NCI-H82 (cell line): ENCODE measurements at places on chromosomes 3 and 15.
A peak's percentile ranks its signal among the peaks of the same experiment; 100 is the strongest.

DNA sequence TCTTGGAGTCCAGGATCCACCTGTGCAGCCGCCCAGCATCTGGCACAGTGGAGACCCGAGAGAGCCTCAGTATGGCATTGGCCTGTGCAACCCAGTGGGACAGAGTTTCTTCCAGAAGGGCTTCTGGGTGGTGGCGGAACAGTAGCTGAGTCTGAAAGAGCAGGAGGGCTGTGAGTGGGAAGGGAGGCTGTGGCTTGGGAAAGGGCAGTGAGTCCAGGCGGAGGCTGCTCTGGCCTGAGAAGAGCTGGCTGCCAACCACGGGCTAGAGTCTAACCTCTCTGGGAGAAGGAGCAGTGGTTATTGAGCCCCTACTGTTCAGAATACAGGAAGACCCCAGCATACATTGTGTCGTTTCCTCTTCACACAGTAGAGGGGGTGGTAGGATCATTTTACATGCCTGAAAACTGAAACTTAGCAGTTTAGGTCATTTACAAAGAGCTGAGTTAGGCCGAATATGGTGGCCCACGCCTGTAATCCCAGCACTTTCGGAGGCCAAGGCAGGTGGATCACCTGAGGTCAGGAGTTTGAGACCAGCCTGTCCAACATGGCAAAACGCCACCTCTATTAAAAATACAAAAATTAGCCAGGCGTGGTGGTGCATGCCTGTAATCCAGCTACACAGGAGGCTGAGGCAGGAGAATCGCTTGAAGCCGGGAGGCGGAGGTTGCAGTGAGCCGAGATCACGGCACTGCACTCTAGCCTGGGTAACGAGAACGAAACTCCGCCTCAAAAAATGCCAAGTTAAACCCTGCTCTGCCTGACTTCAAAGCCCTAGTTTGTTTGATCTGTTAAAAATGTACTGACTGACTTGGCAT is 3.2 kb downstream of the AEN start:
- peak; percentile 10 for DNase-seq

DNA sequence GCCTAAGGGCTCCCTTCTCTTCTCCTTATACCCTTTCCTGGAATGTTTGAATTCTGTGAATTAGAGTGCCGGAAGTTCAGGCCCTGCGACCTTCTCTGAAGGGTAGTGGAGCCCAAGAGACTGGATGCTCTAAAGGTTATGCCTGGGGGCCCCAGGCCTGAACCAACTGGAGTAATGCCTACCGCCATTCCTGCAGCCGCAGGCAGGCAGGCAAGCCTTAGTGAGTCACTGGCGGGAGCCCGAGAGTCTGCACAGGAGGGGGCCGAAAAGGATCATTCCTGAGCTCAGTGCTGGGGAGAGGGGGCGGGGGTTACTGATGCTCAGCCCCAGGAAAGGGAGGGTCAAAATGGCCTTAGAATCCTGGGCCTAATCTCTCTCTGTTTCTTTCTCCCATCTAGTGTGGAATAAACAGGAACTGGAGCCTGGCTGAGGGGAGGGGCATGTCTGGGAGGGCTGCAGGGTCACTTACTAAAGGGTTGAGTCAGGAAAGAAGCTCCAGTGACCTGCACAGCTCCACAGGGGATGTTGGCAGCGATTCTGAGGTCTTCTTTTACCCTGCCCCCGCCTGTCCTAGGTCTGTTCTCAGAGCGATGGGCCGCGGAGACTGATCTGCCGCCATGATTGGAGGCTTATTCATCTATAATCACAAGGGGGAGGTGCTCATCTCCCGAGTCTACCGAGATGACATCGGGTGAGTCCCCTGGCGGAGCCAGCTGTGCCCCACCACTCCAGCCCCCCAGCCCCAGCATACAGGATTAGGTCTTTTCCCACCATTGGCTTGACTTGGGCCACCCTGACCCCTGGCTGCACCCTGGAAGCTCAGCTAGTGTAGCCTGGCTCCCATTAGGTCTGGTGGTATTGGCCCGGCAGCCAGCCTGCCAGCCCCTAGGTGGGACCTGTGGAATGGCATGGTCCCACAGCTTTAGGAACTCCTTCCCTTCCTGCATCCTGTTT is 2.0 kb downstream of the AP2M1 start:
- peak; percentile 96 for DNase-seq

DNA sequence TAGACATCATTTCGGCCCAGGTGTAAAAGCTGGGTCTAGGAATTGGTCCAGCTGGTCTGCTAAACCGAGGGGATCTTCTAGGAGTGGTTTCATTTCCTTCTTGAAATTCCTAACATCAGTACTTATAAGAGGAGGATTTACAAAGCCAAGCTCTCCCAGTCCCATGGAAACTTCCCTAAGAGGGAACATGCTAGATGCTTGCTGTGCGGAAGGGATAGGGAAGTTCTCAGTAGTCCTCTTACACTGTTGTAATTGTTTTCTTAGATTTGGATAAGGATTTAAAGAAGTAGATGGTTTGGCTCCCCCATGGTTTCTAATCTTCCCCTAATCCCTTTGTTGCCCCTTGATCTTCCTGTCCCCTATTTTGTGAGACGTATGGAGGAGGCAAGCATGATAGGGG is 89.7 kb upstream of the XCR1 start:
- no peak for DNase-seq

DNA sequence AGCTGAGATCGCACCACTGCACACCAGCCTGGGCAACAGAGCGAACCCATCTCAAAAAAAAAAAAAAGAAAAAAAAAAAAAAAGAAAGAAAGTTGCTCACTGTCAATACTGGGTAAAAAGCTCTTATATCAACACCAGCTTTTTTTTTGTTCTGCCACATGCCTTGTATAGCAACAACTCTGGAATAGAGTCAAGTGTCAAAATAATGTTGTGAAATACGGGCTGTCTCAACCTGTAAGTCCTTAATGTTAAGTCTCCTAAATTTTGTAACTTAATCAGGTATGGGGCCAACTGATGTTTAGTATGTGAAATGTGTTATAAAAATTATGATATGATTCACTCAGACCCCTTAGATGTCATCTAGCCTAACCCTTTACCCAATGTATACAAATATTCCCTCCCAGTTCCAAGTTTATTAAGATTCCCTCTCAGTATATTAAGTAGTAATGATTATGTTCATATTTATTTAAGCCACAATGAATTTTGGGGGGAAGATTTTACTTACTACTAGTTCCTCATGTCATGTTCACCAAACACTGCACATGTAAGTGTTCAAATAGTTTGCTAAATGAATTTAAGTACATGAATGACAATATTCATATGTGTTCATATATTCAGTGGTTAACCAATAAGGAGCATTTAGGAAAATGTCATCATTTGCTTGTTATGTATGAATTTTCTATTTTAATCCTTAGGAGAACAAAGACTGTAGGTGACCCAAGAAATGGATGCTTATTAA is 52.2 kb downstream of the GPR160 start:
- no peak for DNase-seq

DNA sequence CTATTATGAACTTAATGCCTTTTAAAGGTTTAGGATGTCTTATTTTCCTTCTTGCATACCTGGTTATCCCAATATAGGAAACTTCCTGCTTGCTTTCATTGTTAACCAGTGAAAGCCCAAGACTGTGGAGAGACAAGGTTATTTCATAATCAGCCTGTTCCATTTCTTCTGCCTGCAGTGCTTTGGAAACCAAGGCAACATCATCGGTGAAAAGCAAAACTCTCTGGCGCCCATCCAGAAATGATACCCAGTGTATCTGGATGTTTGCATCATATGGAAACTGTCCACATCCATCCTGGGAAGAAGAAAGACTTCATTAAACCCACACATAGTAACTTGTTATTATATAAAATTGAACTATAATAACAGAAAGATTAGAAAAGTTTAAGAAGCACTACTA is 170.1 kb downstream of the VPS13C start:
- DNase-seq: no peak

DNA sequence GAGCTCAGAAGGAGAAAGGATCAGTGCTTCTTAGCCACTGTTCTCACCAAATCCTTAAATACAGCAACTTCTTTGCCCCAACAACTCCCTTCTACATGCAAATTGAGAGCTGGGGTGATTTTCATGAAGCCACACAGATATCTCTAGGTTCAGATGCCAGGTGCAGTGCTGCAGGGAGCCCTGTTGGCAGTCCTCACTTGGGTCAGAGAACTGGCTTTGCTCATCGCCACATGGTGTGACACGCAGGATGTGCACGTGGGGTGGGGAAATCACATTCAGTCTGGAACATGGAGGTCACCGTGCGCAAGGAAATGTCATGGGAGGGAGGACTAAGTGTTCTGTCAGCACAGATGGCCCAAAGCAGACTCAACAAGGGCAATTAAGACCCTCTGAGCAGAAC is 103.8 kb downstream of the WDR76 start:
- DNase-seq: no peak

GRCh38 chr3:67030785-67031740 is 33.0 kb downstream of the KBTBD8 start:
- no peak for DNase-seq

DNA sequence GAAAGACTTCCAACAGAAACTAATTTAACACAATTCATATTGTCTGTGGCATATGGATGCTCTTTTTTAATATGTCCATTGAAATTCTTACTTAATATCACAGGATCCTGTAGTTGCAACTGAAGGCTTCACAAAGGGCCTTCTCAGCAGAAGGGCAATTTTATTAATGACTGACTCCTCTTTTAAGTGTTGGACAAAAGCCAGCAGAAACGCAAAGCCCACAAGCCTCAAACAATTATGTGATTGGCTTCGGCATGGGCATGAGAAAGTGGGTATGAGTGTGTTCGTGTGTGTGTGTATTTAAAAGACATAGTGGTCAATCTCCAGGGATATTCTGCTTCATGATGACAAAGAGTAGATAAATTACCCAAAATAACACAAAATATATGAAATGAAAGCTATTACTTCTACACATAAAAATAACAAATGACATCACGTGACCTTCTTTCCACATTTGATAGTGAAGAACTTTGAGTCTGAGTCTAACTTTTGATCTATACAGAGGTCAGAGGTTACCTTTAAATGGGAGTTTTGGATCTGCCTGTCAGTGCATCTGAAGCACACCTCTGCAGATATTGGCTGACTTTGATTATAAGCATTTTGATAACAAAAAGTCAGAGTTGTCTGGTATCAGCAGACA is 496.9 kb downstream of the CADM2 start:
- peak; percentile 20 for DNase-seq

DNA sequence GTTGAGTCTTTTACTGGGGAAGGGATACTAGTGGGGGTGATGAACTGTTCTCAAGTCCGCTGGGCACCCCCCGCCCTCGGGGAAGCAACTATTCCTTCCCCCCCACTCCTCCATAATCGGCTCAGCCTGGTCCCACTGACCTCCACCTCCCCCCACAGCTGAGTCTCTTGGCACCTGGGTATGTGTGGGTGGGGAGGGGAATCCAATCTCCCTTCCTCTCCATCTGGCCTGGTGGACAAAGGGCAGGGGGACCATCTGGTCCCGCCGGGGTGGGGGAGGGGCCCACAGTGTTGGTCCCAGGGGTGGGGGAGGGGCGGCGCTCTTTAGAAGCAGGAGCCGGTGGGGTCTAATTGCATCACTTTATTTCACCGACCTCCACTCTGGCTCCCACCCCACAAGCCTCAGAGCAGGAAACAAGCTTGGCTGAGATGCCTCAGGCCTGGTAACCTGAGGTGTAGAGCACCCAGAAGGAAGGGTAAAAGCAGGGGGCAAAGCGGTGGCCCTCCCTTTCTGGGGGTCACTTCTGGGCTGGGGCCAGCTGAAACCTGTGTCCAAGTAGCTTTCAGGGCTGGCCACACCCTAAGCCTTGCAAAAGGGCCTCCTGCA is 1.0 kb upstream of the PCBP4 start:
- DNase-seq: peak; percentile 99

DNA sequence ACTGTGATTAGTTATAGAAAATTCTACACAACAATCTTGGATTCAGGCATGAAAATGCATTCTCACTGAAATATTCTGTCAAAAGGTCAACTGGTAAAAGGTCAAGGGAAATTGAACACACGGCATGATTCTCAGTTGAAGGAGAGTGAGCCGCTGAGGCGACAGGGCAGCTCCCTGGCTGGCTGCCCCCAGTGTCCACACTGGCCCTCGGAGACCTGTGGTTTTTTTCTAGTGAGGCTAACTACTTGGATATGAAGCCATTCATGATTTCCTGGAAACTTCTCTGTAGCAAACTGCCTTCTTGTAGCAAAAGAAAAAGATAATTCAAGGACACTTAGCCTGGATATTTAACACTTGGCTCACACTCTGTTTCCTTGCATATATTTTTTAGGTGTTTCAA is 37.2 kb downstream of the AADACL2 start:
- DNase-seq: no peak

- no peak for DNase-seq
Measured at GRCh38 chr3:107106316-107106715, 270.9 kb upstream of the CCDC54 start.

GRCh38 chr3:45216021-45216609 is 10.0 kb downstream of the TMEM158 start:
- DNase-seq: peak; percentile 58

GRCh38 chr15:98815207-98815606 is 166.9 kb downstream of the IGF1R start:
- no peak for DNase-seq

DNA sequence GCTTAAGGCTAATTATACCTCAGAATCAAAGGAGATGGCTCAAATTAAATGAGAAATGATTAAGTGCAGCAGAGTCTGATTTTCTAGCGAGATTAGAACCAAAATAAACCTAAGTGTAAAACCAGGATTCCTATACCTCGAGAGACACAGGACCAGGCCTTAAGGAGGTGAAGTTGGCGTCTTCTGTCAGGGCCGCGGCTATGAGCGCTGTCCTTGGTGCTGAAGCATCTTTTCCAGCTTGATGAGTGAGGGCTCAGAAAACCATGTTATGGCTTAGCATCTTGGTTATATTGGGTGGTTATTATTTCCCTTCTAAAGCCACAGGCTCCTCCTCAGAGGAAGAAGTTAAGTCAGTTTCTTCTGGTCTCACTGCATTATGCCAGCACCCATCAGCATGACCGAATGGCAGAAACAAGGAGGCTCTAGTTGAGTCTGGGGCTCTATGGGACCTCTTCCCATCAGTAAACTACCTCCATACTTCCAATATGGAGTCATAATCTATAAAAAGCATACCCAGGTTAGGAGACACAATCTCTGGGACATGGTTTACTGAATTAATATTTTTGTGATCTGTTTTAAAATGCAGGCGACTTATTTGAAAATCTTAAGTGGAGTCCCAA is 120.1 kb upstream of the NMNAT3 start:
- no peak for DNase-seq

DNA sequence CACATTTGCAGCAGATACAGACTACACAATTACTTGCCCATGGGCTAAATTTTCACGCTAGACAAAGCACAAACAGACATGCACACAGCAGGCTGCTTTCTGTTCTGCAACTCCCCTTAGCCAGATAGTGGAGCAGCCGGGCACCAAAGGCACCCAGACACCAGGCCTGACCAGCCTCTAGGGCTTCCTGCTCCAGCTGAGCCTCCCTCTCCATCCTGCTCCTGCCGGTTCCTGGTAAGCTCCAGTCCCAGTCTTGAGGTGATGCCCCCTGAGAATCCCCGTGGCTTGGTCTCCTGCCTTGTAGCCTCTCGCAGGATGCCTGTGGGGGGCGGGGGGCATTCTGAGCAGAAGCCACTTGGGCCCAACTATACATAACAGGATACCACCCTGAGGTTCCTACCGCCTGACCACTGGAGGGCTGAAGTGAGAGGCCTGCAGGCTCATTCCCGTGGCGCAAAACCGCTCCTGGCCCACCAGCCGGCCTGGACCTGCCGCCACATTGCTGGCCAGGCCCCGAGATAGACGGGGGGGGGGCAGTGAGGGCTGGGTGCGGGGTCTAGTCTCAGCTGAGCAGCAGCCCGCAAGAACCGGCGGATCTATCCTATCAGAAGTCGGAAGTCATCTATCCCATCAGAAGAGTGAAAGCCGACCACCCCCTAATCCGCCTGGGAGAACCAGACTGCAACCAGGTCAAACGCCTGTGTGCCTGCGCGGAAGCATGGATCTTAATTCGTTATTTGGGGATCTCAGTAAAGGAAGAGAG is 3.9 kb downstream of the FOXL2 start:
- peak; percentile 51 for DNase-seq

- no peak for DNase-seq
Measured at GRCh38 chr15:92805080-92805690, 94.9 kb upstream of the CHD2 start.
